ENCODE measurements at places on chromosomes 4 and X.

DNA sequence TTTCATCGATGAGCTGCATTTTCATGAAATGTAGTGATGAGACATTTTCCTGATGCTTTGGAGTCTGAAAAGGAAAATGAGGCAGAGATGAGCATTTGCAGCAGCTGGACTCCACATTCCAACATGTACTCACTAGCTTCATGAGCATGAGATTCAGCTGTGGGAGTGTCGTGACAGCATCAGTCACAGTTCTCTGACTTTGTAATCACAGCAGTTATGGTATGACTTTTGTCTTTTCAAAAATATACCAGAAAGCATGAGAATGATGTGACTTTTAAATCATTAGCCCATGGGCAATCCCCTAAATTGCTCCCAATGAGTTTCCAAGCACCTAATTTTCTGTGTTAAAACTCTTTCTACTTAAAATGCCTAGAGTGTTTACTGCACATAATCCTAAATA, 18.3 kb upstream of the MSL3 start:
- H3K27me3 ChIP-seq = no peaks in the 10 kb centered on the region
- no peaks in the 10 kb centered on the region for H3K4me1 ChIP-seq

DNA sequence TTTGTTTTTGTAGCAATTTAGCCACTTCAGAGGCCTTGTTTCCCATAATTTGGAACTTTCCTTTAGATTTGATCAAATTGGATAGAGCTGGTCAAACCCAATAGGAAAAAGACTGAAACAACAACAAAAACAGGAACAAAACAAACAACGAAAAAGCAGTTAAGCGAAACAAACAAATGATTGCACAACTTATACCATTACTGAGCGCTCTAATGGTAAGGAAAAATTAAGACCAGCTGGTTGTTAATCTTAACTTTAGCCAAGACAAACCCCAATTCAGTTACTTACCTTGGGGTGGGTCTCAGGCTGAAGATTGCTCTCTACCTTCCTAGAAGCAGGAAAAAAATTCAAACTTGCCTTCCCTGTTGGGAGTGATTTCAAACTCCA, 38.3 kb downstream of the SPCS3 start:
- no peaks in the 10 kb centered on the region for H3K27me3 ChIP-seq
- H3K4me1 ChIP-seq = no peaks in the 10 kb centered on the region
- no peaks in the 10 kb centered on the region for H3K36me3 ChIP-seq
- no peak overlapping the region for H3K27ac ChIP-seq

- H3K36me3 ChIP-seq = no peaks in the 10 kb centered on the region
- H3K27me3 ChIP-seq = no peaks in the 10 kb centered on the region
- H3K27ac ChIP-seq = no peak overlapping the region
- no peaks in the 10 kb centered on the region for H3K4me1 ChIP-seq
Observed at GRCh38 chr4:153028535-153028934, 92.4 kb downstream of the FHDC1 start.

DNA sequence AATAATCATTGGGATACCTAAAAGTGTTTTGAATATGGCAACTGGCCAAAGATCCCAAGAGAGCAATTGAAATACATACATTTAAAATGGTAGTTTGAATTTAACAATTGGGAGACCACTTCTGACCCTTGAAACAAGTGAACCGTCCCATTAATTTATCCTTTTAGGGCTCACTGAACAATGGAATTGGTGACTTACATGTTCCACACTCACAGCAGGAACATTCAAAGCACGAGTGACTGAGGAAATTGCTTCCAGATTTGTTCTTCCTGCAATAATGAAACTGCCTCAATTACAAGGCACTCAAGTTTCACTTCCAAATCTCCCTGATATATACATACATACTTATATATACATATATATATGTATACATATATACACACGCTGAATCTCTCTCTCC, 20.6 kb downstream of the SLC39A8 start:
- no peak for DNase-seq
- H3K36me3 ChIP-seq = no peaks in the 10 kb centered on the region
- H3K4me3 ChIP-seq = no peak overlapping the region
- H3K27me3 ChIP-seq = no peaks in the 10 kb centered on the region

DNA sequence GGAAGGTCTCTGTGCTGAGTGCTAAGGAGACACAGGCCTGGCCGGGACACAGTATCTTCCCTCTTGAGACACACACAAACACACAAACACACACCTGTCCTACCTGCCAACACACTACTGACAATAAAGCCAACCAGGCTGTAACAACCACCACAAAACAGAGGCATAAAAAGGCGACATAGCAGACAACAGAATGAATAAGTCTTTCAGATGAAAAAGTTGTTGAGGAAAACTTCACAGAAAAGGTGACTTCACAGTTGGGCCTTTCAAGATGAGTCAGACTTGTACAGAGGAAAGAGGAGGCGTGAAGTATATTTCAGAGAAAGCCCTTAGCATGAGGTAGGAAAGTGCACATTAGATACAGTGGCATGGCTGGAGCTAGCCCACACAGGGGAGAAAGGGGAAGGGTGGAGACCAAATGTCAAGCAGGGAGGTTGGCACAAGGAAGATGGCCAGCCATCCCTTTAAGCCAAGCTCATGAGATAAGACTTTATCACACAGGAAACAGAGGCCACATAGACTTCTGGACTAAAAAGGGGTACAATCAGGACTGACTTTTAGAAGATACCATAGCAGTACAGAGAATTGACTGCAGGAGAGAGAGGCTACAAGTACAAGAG, 54.0 kb downstream of the SLC9A7 start:
- H3K36me3 ChIP-seq = no peaks in the 10 kb centered on the region
- H3K4me3 ChIP-seq = no peak overlapping the region
- no peak overlapping the region for H3K27ac ChIP-seq
- no peak for DNase-seq

Measured in ascending aorta (tissue), 2 donors.